ENCODE measurements at places on chromosomes 1 and 21. TPM values are rescaled to one million over a fixed set of nuclear protein-coding genes. Genes with fewer than 3 reads are reported as not detected.

The TSPEAR gene
- 0.23 TPM for total RNA-seq

The NSL1 gene
- 42.0 TPM for total RNA-seq

The MAP10 gene
- 1.5 TPM for total RNA-seq

The LRRIQ3 gene
- 0.33 TPM for total RNA-seq

The LGALS8 gene
- total RNA-seq, result 83.3 TPM

DNA sequence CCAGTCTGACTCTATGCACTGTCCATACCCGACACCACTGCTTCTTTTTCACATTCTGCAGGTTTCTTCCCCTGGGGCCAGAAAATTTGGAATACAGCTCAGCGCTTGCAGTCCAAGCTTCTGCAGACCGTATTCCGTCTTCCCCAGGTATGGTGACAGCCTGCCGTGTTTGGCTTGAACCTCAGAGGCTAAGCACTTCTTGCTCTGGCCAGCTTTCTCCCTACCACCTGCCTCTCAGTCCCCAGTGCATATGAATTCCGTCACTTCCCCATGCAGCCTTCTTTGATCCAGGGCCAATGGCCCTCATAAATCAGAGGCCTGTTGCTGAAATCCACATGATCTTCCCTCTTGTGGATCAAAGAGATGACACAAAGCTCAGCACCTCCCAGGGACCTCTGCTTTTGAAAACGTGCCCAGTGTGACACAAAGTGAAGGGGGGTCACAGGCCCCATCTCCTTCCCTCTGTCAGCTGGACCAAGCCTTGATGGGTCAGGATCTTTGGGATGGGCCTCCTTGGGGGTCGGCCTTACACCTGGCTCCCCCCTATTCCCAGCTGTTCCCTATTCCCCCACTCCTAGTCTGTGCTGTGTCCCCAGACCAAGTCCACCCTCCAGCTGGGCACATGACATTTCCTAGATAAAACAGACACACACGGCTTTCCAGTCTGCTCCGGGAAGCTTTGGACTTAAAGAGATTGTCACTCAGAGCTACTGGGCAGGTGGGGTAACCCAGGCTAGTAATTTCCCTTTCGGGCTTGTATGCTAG, 66.6 kb downstream of the HMGB4 start:
- no peaks in the 10 kb centered on the region for H3K36me3 ChIP-seq
- no peak overlapping the region for H3K4me3 ChIP-seq
- no peak overlapping the region for H3K27ac ChIP-seq
- DNase-seq, result no peak

GRCh38 chr1:53541761-53542550, 82.8 kb downstream of the DMRTB1 start:
- H3K36me3 ChIP-seq, result no peaks in the 10 kb centered on the region
- no peaks in the 10 kb centered on the region for H3K27me3 ChIP-seq
- no peak for DNase-seq
- H3K4me3 ChIP-seq, result no peak overlapping the region
- H3K4me1 ChIP-seq, result no peaks in the 10 kb centered on the region

The SMIM1 gene
- total RNA-seq, result 14.1 TPM

GRCh38 chr1:55302972-55303371, 87.8 kb upstream of the USP24 start:
- no peak for DNase-seq
- H3K27ac ChIP-seq, result no peak overlapping the region
- H3K27me3 ChIP-seq, result no peaks in the 10 kb centered on the region
